Germinal center (tissue), 1 donor: ENCODE measurements at places on chromosomes 16 and 17.

GRCh38 chr16:68328860-68329390 is 18.1 kb downstream of the PRMT7 start:
- DNase-seq, result no peak

DNA sequence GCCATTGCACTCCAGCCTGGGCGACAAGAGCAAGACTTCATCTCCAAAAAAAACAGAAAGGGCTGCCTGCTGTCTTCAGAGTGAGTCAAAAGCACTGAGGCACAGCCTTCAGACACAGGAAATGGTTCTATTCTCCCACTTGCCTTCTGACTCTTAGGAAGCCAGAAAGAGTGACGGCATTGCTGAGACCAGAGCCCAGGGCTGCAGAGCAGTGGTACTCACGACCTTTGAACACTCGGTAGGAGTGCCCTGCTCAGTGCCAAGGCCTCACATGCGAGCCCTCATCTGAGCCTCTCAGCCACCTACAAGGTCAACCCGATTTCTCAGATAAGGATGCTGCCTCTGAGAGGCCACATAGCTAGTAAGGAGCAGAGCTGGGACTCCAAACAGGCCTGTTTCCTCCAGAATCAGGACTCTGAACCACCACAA is 3.5 kb upstream of the ITGAE start:
- peak; percentile 41 for DNase-seq

- DNase-seq, result no peak
These were observed 122.6 kb upstream of the RPL38 start for GRCh38 chr17:74080656-74081582.

- DNase-seq, result no peak
These were observed 12.3 kb upstream of the CDH1 start for GRCh38 chr16:68724797-68725196.

DNA sequence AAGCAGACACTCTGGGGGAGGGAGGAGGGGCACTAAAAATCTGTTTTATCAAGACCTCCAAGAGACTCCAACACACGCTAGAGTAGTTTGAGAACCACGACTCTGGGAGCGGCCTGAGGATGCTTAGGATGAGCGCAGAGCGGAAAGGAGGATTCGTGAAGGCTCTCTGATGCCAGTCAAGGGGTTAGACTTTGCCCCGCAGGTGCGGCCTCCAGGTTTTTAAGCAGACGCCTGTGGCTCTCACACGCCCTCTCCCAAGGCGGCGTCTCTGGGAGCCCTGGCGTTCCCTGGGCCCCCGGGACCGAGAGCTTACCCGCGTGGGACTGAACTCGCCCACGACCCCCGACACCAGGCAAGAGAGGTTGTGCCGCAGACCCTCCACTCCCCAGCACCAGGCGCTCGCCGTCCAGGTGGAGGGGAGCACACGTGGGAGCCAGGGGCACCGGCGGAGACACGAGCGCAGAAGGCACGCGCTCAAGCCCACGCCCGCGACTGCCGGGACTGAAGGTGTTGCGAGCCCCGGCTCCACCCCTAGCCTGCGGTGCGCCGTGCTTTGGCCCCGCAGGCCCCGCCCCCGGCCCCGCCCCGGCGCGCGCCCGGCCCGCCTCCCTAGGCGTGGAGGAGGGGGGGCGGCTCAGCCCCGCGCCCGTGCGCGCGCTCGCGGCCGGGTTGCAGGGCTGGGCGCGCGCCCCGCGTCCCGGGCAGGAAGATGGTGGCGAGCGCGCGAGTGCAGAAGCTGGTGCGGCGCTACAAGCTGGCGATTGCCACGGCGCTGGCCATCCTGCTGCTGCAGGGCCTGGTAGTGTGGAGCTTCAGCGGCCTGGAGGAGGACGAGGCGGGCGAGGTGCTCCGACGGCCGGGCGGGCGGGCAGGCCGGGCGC is at the start of gene XYLT2:
XYLT2 (plus strand) TSS at position 695 of the 881 bp plus-strand sequence; CDS start at position 710, 15 bp downstream.
- peak; percentile 97 for DNase-seq

GRCh38 chr16:82368041-82368440 is 198.0 kb upstream of the MPHOSPH6 start:
- no peak for DNase-seq

DNA sequence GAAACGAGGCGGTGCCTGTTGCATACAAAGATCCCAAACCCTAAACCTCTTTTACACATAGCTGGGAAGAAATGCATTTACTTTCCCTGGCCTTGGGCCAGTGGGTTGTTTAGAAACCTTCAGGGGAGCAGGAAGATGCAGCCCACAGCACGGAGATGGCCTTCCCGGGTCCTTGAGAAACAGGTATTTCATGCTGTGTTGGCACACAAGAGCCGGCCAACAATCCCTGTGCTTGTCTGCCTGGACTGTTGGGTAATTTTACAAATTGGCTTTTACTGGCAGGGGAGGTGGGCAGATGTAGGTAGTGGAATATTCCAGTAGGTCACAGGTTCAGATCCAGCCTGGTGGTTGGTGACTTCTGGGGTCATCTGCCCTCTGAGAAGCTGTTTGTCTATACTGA is 148.0 kb downstream of the FOXL1 start:
- DNase-seq, result no peak

GRCh38 chr17:28573966-28574480 is 2.7 kb downstream of the ALDOC start:
- DNase-seq, result no peak

DNA sequence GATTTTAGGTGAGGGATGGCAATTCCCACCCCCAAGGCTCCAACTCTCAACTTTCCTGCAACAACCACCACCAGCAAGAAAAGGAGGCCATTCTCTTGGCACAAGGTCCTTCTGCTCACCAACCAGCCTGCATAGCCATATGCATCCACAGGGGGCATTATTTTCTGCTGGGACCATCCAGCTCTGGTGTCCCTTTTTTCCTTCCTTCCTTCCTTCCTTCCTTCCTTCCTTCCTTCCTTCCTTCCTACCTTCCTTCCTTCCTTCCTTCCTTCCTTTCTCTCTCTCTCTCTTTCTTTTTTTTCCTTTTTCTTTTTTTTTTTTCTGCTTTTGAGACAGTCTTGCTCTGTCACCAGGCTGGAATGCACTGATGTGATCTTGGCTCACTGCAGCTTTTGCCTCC is 21.1 kb upstream of the COX10 start:
- DNase-seq, result peak; percentile 21
